ENCODE measurements at places on chromosomes 1 and 21. TPM values are rescaled to one million over a fixed set of nuclear protein-coding genes. Genes with fewer than 3 reads are reported as not detected.

DNA sequence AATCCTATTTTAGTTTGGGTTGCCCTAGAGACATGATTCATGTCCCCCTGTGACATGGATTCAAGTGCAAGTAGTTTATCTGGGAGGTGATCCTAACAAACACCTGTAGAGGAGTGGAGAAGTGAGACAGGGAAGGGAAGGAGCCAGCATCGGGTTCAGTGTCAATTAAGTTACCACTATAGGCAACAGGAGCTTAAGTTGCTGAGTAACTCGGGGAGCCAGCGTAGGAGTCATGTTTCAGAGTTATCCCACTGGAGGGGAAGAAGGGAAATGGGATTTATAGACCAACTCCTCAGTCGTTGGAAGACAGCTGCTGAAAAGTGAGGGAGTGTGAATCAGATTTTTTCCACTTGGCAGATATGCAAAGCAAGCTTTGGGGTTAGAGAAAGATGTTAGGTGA, 54.9 kb downstream of the SLC30A7 start:
- peaks cover 14% of the 10 kb centered on the region for H3K4me1 ChIP-seq
- no peaks in the 10 kb centered on the region for H3K36me3 ChIP-seq

ADARB1 gene
- total RNA-seq, result 201 TPM

GRCh38 chr21:46442938-46443337, 15.8 kb upstream of the DIP2A start:
- no peaks in the 10 kb centered on the region for H3K4me1 ChIP-seq
- peaks cover 39% of the 10 kb centered on the region for H3K36me3 ChIP-seq
- no peaks in the 10 kb centered on the region for H3K27me3 ChIP-seq

JAM2 gene
- total RNA-seq, result 10.2 TPM

DNA sequence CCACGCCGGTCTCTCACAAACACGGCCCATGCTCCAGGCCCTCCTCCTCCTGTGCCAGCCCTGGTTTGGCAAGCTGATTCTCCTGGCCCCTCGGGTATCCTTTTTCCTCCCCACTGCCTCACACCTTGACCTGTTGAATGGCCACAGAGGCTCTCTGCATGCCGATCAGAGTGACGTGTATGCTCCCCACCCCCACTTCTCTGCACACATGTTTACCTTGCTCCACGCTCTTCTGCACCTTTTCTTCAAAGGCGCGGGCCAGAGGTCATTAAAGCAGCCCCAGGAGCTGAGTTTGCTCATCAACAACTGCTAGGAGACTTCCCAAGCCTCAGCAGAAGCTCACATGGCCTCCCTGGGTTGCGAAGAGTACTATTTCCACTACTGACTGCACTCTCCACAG, 139.3 kb upstream of the EDN2 start:
- no peaks in the 10 kb centered on the region for H3K36me3 ChIP-seq
- H3K27me3 ChIP-seq, result no peaks in the 10 kb centered on the region
- no peak overlapping the region for H3K27ac ChIP-seq

DNA sequence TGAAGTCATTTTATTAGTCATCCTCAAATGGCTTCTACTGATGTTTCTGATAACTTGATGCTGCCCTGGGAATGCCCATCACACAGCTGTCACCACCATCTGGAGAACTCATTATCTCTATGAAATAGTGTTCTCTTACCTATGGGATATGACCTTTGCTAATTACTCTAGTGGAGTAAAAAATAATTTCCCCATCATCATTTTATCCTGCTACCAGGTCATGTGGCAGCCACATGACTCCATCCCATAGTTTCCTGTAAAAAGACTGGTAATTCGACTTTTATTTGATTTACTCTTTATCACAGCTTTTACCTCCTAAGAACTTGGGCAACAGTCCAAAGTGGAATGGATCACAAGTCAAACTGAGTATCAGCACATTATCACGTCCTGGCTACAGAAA, 76.1 kb upstream of the USP25 start:
- no peak overlapping the region for H3K27ac ChIP-seq
- DNase-seq, result no peak
- H3K4me3 ChIP-seq, result no peak overlapping the region
- H3K36me3 ChIP-seq, result no peaks in the 10 kb centered on the region
- no peaks in the 10 kb centered on the region for H3K4me1 ChIP-seq

GRCh38 chr1:22485431-22485830, 33.8 kb downstream of the ZBTB40 start:
- H3K27ac ChIP-seq, result no peak overlapping the region
- no peak for DNase-seq
- no peak overlapping the region for H3K4me3 ChIP-seq
- no peaks in the 10 kb centered on the region for H3K27me3 ChIP-seq
- H3K4me1 ChIP-seq, result peaks cover 19% of the 10 kb centered on the region

DNA sequence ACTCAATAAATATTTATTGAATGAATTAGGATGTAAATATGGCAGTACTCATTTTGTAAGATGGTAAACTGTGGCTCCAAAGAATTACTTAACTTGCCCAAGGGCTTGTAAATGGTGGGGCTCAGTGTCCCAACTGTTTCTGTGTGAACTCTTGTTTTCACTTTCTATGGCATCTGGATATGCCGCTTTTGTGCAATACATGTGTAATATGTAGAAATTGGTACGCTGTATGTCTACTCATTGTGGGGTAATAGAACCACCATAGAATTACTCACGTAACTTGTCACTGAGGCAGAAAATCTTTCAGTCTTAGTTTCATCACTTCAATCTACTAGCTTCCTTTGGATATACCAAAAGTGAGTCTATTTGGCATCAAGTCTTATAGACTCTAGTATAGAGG, 977 bp downstream of the PRPF3 start:
- peaks cover 8% of the 10 kb centered on the region for H3K4me1 ChIP-seq
- no peaks in the 10 kb centered on the region for H3K27me3 ChIP-seq
- no peak overlapping the region for H3K27ac ChIP-seq
- DNase-seq, result no peak

APOBEC4 gene
- total RNA-seq, result not detected

KLHDC7A gene
- not detected for total RNA-seq

GRCh38 chr1:204896787-204897469, 26.3 kb downstream of the NFASC start:
- no peak overlapping the region for H3K4me3 ChIP-seq
- H3K36me3 ChIP-seq, result no peaks in the 10 kb centered on the region
- no peak for DNase-seq
- H3K4me1 ChIP-seq, result peaks cover 4% of the 10 kb centered on the region

GRCh38 chr1:43043695-43044094, 85.0 kb upstream of the SLC2A1 start:
- no peaks in the 10 kb centered on the region for H3K36me3 ChIP-seq
- no peaks in the 10 kb centered on the region for H3K27me3 ChIP-seq
- DNase-seq, result no peak
- H3K4me3 ChIP-seq, result no peak overlapping the region
- no peak overlapping the region for H3K27ac ChIP-seq
- H3K4me1 ChIP-seq, result no peaks in the 10 kb centered on the region

SPAG17 gene
- not detected for total RNA-seq

- H3K27ac ChIP-seq, result no peak overlapping the region
- H3K4me1 ChIP-seq, result peaks cover 24% of the 10 kb centered on the region
- no peak overlapping the region for H3K4me3 ChIP-seq
- DNase-seq, result no peak
- H3K27me3 ChIP-seq, result no peaks in the 10 kb centered on the region
- no peaks in the 10 kb centered on the region for H3K36me3 ChIP-seq
These were observed 33.4 kb downstream of the BACE2 start for GRCh38 chr21:41201385-41201784.

Measured in thoracic aorta (tissue), 2 donors.